ENCODE measurements at places on chromosomes 5 and 9.

DNA sequence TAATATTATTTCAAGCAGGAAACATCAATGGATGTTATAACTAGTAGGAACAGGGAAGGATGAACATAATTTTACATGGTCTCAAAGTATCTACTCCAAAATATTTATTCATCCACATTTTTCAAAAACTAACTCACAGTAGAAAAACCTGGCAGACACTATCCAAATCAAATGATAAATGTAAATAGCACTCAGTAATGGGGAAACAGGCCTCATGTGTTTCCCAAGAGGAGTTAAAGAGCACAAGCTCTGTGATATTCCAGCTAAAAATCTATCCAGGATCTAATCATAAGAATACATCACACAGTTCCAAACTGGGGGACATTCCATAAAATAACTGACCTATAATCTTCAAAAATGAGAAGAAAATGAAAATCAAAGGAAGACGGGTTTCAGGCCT is 443.1 kb downstream of the ZNF608 start:
- no peak for DNase-seq

GRCh38 chr9:132591751-132592314 is 9.4 kb downstream of the BARHL1 start:
- DNase-seq = no peak

DNA sequence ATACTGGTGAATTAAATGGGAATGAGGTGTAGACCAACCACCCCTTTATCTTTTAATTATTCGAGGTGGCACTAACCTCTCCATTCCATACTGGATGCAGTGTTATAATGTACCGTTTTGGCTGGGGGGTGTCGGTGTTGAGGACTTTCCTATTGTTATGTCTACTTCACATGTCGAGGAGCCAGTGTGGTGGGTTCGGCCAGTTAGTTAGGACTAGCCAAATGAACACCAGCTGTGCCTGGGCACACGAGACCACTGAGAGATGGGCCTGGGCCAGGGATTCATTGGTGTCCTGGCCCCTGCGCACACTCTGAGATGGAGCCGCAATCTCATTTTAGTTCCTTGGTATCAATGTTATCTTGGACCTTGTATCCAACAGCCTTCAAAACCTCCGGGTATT is 186.2 kb downstream of the CACNA1B start:
- DNase-seq = no peak

GRCh38 chr5:69295088-69295754 is 37.4 kb downstream of the CCDC125 start:
- DNase-seq = no peak

DNA sequence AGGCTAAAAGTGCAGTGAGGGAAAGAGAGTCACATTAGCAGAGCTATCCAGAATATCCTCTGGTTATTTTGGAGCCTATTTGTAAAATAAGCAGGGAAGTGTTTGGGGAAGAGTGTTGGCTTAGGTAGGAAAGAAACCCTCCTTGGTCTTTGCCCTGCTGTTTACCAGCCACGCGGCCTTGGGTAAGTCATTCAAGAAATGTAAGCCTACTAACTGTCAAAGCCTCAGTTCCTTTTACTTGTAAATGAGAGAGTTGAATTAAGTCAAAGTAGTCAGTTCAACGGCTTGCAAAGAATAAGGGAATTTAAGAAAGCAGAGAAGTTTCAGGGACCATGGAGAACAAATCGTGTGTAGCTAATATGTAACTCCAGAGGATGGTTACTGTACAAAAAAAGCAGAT is 75.8 kb upstream of the TNC start:
- no peak for DNase-seq

- DNase-seq = no peak
These were observed 595.6 kb downstream of the CAAP1 start for GRCh38 chr9:26296910-26297572.

DNA sequence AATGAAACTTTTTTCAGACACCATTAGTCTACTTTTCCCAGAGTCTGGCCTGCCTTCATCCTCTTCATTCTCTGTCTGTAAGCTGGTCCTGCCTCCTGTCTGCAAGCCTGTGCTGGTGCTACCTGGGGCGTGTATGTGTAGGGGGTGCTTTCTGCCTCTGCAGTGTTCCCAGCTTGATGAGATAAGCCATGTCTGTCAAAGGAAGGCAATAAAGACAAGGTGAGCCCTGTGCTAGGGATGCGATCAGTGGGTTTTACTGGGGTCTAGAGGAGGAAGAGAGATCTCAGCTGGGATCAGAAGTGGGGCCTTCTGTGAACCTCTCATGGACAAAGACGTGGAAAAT is 78.0 kb upstream of the TGFBR1 start:
- no peak for DNase-seq
